Activated naive CD4-positive, alpha-beta T cell treated with anti-CD3 and anti-CD28 coated beads for 36 hours (primary cell): ENCODE measurements at places on chromosomes 7 and 10.

- DNase-seq = no peak
Measured at GRCh38 chr7:132069306-132069705, 507.0 kb downstream of the PLXNA4 start.

DNA sequence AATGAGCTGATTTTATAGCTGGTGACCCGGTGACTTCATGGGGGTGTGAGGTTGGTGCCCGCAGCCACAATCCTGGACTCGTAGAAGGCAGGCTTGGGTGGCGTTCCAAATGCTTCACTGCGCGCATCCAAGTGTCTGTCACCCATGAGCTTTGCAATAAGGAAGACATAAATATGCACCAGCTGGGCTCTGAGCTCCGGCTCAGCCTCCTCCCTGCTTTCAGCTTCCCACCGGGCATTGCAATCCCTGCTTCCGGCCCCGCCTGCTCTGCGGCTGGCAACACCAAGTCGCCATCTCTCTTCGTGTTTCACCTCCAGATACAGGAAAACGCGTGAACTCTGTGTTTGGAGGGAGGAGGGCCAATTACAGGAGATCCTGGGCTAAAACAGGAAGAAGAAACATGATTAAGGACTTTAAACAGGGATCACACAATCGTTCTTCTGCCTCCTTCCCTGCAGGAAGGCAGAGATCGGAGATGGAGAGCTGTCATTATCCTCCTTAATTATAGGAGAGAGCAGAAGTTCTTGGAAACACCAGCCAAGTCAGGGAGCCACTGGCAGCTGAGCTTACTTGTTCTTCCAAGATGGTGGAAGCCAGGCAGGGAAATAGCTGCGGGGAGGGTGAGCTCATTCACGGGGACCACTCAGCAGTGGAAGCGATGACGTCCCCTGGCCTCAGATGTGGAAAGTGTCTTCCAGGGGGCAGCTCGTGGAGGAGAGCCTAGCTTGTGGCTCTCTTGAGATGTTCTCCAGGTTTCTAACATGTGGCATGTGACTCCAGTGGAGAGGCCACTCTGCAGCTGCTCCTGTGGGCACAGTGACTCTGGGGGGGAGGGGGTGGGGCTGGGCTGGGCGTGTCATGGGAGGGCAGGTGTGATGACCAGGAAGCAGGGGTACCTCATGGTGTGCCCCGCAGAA is 134.9 kb downstream of the CAMK1D start:
- no peak for DNase-seq

DNA sequence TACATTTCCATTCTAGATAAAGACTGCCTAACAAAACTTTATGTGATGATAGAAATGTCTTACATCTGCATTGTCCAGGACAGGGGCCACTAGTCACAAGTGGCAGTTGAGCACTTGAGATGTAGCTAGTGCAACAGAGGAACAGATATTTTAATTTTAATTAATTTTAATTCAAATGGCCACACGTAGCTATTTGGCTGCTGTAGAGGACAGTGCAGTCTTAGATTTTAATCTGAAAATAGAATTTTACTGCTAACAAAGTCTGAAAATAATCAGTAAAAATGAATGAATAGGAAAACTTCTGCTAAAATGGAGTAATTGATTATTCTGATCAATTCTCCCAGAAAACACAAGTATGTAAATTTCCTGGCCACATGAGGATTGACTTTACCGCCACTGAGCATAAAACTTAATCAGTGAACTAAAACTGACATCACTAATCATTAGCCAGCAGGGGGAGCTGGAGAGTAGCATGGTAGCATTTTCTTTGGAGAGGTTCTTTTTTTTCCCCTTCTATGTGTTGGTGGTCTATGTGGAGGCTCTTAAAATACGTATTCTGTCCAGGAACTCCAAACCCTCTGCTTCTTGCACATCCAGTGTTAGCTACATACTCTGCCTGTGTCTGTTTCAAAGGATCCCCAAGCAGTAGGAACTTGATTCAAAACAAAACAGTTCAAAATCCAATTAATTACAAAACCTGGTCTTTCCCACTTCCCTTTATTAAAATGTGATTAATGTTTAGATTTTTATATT is 52.1 kb downstream of the TSPAN12 start:
- DNase-seq = peak; percentile 67

GRCh38 chr7:130256704-130257103 is 10.0 kb upstream of the CPA2 start:
- no peak for DNase-seq

- DNase-seq = no peak
Measured at GRCh38 chr7:50497068-50497642, 47.0 kb upstream of the FIGNL1 start.

- no peak for DNase-seq
Measured at GRCh38 chr10:99461230-99461629, 30.8 kb upstream of the GOT1 start.

DNA sequence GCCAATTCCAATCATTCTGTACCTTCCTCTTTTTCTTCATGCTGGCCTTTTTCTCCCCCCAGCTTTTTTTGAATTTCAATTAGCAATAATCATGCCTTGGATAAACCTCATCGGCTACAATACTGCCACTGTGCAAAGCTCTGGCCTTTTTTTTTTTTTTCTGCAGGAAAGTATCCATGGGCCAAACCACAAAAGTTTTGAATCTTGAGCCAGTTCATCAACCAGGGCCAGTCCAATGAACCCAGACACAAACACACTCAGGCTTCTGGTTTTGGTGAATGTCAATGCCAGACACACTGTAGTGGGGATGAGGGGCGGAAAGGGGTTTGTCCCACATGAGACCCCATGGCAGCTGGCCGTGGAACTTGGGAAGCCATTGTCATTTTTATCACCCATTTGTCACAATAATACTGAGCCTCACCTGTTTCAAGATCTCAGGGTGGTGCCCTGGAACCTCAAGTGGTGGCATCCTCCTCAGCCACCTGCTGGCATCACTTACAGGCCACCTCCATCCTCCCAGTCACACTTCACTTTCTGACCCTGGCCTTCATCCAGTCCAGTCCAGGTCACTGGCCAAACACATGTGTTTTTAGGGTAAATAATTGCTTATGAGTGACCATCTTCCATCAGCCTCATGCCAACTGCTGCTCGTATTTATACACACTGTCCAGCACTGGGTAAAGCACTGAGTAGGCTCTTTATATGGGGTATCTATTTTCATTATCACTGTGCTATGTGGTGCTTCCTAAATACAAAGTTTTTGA is 40.8 kb upstream of the TSPAN33 start:
- no peak for DNase-seq

GRCh38 chr10:71771821-71772617 is 1.3 kb downstream of the VSIR start:
- DNase-seq = peak; percentile 76

DNA sequence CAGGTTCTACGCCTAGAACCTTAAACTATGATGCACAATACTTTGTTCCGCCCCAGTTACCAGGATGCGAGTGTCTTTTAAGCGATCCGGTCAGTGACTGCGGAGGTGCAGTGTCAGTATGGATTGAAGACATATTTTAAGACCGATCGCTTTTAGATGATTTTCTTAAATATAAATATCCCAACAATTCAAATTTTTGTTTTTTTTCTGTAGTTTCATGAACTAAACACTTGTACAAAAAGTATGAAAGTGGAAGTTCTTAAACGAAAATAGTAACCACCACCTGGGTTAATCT is 835 bp downstream of the COMMD3 start:
- peak; percentile 43 for DNase-seq

DNA sequence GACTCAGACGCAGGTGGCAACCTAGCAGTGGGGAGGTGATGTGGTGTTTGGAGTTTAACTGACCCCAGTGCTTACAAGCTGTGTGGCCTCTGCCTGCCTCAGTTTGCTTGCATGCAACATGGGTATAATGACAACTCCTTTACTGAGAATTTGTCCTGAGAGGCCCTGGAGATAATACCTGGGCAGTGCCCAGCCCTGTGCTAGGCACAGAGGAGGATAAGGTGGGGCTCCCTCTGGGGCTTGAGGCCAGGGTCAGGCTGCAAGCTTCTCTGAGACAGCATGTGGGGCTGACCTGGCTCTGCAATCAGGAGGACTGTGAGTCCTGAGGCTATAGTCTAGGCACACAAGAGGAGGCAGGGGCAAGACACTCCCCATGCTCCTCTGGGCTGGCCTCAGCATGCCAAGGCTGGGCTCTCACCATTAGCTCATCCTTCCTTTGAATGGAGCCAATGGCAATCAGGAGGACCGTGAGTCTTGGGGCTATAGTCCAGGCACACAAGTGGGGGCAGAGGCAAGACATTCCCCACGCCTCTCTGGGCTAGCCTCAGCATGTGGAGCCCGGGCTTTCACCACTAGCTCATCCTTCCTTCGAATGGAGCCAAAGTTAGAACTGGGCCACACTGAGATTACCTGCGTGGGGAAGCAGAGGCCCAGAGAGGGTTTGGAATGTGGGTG is 147.9 kb downstream of the RPS24 start:
- no peak for DNase-seq

GRCh38 chr7:96870185-96870584 is 135.2 kb upstream of the DLX6 start:
- DNase-seq = no peak

- DNase-seq = no peak
Measured at GRCh38 chr10:91347529-91347928, 62.6 kb upstream of the HECTD2 start.

DNA sequence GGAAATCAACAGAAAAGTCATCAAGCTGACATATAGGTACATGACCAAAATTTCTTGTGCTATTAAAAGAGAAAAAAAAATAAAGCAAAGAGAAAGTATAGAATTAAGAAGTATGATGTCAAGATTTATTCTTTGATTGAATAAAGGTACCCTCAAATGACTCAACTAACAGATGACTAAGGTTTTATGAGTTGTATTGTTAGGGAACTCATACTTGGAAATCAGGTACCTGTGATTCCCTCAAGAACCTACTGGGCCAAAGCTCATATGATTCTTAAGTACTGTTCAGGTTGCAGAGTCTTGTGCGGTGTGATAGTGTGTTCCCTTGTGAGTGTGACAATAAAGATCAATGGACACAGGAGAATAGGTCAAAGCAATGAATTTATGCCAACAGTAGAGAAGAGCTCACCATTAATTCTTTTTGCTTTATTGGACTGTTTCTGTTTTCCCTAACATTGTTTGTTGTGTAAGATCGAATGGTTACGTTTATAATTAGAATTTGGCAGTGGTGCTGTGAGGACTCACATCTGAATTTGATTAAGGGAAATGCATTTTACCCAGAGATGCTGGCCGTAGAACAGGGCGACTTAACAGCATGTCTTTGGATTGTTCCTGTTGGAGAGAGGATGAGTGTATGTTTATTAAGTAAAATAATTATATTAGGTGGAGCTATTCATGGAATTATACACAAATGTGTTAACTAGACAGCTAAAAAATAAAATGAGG is 293.2 kb upstream of the SEMA3D start:
- DNase-seq = no peak

DNA sequence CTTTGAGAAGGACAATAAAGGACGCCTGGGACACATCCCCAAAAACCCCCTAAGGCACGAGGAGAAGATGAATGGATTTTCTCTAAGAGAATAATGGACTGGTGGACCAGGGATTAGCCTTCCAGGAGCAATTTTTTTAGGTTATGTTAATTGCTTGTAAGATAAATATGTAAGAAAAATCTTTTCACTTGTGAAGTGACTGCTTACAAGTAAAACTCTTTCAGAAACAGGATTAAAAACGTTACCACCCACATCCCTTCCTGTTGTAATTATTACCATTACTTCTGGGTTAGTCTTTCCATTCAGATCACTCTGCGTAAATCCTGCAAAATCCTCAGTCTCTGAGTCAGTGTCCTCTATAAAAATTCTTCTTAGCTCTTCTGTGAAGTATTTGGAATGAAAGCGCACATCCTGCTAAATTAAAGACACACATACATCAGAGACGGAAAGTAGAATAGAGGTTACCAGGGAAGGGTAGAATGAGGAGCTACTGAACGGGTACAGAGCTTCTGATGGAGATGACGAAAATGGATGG is 34.3 kb downstream of the CDCA7L start:
- no peak for DNase-seq

DNA sequence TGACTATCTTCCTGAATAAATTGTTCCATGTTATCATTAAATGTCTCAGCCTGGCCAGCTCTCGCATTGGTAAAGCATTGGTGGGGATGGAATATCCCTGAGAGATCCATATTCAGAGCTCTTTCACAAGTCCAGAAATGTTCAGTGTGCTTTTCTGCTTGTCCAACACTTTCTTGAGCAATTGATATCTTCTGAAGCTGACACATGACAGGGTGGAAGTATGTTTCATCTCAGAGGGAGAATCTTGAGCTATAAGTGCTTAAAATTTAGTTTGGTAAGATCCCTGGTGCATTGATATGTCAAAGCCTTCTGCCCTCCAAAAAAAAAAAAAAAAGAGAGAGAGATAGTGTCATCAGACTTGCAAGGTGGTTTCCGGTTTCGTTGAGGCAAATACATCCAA is 7.4 kb downstream of the IFIT3 start:
- DNase-seq = no peak

DNA sequence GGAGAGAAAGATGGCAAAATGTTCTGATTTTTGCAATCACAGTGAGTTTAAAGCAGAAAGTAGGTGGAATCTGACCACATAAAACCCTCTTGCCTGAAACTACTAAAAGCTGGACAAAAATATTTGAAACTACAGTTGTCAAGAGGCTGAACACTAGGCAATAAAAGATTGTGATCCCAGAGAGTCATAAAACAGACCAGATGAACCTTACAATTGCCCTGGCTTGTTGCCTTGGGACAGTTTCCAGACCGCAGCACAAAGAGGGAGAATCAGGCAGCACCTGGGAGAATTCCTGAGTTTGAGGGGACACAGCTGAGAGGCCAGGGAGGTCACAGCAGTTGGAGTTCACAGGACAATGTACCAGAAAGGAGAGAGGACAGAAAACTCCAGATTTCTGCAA is 107.3 kb upstream of the NANOS1 start:
- DNase-seq = no peak

- DNase-seq = peak; percentile 14
Measured at GRCh38 chr10:22321924-22322640, 1.2 kb downstream of the BMI1 start.

GRCh38 chr10:91681361-91682276 is 48.7 kb upstream of the PPP1R3C start:
- DNase-seq = peak; percentile 21

DNA sequence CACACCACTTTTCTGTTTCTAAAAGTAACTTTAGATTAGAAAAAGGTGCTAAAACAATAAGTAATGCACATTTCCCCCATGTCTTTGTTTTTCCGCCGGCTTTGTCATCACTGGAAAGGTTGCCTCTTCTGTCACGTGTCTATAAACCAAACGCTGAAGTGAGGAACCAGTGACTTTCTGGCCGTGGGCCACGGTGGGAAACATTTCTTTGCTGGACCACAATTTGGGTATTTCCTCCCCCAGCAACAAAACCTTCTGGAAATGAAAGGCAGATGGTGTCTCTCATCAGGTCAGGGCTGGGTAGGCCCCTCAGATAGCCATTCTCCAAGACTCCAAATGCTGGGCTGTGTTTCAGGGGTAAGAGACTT is 174.5 kb downstream of the SH3PXD2A start:
- DNase-seq = no peak

GRCh38 chr7:44101966-44102845 is 1.9 kb upstream of the AEBP1 start:
- no peak for DNase-seq

- DNase-seq = no peak
Measured at GRCh38 chr10:21511946-21512572, 13.4 kb downstream of the SKIDA1 start.

GRCh38 chr10:74900297-74900696 is 73.9 kb downstream of the KAT6B start:
- DNase-seq = peak; percentile 35

GRCh38 chr7:34044306-34044643 is 138.9 kb downstream of the BMPER start:
- DNase-seq = no peak
